ENCODE measurements at places on chromosomes 4 and X. TPM values are rescaled to one million over a fixed set of nuclear protein-coding genes. Genes with fewer than 3 reads are reported as not detected.

DNA sequence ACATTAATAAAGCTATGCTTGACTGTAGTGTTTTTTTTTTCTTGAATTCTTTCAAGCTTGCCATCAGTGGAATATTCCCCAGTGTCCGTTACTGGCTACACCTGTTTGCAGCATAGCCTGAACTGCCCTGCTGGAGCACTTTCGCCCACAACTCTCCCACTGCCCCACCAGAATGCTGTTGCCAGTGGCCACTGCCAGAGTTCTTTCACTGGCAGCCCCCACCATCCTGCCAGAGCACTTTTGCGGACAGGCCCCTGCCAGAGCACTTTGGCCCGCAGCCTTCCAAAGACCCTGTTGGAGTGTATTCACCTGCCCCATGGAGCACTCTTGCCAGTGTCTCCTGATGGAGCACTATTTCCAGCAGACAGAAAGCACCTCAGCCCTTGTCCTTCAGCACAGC lies 452.3 kb upstream of the GRID2 start:
- DNase-seq: no peak

DNA sequence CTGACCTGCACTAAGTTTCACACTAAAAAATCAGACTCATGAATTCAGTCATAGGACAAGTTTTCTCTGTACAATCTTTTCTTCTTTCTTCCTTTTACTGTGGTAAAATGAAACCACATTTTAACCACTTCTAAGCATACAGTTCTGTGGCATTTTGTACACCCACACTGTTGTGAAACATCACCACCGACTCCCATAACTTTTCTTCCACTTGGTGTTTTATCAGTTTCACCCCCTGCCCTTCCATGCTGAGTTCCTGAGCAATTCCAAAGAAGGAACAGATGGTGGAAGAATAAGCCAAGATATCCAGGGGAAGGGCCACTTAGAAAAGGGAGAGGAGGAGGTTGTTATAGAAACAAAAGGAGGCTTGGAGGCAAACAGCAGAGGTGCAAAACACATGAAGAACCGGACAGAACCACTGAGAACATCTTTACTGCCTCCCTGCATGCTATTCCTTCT lies 22.6 kb downstream of the SLC25A4 start:
- peak; percentile 55 for DNase-seq

DNA sequence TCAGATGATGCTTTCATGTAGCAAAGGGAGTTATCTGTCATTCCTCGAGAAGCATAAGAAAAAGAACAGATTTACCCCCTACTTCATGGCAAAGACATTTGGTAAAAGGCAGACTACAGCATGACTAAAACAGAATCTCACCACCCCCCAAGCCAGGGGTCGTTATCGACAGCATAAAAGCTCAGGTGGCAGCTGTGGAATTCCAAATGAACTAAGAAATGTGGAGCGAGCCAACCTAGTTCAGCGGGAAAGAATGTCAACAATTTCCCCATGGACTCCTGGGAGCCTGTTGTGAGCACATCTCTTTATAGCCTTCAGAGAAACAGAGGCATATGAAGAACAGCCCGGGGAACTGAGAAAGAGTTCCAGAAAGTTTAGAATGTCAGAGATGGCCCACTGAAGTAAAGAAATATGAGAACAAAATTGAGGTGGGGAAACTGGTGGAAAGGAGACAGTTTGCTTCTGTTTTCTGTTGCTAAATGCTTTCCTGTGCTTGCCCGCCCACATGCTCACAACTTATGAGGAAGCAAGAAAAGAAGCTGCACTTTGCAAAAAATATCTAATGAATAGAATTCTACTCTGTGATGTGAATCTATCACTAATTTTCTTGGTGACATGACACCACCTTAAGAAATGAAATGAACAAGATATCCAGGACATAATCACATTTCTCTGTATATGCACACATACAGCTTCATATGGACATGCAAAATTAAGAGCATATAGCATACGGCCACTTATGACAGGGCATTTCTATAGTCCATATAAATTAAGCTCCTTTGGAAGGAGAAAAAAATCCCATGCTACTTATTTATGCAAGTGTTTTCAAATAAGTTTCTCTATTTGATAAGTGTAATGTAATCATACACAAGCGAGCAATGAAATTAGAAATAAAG lies 135.3 kb upstream of the MID1 start:
- no peak for DNase-seq

SLC6A14 gene
- polyA plus RNA-seq: not detected

- DNase-seq: no peak
Measured at GRCh38 chr4:98444371-98444770, 183.2 kb downstream of the RAP1GDS1 start.

DNA sequence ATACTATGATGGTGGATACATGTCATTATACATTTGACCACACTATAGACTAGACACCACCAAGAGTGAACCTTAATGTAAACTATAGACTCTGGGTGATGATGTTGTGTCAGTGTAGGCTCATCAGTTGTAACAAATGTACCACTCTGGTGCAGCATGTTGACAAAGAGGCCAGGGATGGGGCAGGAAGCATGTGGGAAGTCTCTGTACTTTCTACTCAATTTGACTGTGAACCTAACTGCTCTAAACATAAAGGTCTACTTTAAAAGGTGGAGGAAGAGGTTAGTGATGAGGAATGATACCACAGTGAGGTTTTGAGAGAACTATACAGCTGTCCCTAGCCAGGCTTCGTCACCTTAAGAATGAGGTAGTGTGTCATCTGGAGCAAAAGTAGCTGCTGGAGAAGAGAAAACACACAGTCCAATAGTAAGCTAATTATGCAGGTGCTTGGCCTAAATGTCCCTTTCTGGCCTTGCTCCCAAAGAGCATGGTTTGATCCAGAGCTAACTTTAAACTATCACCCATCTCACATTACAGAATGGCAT lies 38.4 kb downstream of the GRSF1 start:
- no peak for DNase-seq

TLR6 gene
- polyA plus RNA-seq: 0.27 TPM

DNA sequence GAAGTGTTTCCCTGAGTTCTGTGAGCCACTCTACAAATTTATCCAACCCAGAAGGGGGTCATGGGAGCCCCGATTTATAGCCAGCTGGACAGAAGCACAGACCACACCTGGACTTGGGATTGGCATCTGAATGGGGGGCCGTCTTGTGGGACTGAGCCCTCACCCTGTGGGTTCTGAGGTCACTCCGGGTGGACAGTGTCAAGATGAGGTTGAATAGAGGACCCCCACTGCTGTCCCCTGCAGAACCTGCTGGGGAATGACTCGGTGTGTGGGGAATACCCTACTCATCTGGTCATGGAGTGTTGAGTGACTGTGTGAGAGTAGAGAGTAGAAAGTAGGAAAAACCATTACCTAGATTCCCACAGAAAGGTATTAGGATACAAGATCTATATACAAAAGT lies 67.5 kb downstream of the ZFYVE28 start:
- no peak for DNase-seq

GRCh38 chr4:176979416-176979815 lies 186.7 kb upstream of the VEGFC start:
- no peak for DNase-seq

- no peak for DNase-seq
Measured at GRCh38 chr4:80990851-80991250, 39.7 kb upstream of the BMP3 start.

- DNase-seq: no peak
Measured at GRCh38 chrX:22163326-22163725, 109.4 kb upstream of the CBLL2 start.

GRCh38 chr4:165813606-165814005 lies 59.4 kb upstream of the TLL1 start:
- no peak for DNase-seq

DNA sequence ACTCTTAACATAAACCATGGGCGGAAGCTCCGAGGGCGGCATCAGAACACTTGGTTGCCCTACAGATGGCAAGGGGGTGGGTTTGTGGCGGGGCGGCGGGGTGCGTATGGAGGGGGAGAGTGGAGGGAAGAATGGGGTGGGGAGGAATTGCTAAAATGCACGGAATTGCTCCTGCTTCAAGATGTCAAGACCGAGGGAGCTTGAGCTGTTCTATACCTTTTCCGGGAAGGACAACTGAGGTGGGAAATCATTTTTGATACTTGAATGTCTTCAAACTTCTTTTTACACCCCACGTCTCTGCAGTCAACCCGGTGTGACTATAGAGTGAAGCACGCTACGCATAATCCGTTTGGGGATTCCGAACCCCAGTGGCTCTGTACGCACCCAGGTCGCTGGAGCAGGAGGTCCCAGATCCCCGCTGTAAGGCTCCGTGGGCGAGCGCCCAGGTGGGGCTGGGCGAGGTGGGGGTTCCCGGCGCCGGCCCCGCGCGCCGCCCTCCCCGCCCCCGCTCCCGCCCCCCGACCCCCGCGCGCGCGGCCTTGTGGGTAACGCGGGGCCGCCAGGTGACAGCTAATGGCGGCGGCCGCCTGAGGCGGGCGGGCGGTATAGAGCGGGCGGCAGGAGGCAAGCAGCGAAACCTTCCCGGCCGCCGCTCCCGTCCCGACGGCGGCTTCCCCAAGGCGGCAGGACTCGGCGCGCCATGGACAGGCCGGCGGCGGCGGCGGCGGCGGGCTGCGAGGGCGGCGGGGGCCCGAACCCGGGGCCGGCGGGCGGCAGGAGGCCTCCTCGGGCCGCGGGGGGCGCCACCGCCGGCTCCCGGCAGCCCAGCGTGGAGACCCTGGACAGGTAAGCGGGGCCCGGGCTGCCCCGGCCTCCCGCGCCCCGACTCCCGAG lies at the start of gene MTMR1:
MTMR1 (plus strand) TSS at position 566 of the 894 bp plus-strand sequence; CDS start at position 701, 135 bp downstream.
- DNase-seq: no peak

PPP2R2C gene
- polyA plus RNA-seq: not detected

DNA sequence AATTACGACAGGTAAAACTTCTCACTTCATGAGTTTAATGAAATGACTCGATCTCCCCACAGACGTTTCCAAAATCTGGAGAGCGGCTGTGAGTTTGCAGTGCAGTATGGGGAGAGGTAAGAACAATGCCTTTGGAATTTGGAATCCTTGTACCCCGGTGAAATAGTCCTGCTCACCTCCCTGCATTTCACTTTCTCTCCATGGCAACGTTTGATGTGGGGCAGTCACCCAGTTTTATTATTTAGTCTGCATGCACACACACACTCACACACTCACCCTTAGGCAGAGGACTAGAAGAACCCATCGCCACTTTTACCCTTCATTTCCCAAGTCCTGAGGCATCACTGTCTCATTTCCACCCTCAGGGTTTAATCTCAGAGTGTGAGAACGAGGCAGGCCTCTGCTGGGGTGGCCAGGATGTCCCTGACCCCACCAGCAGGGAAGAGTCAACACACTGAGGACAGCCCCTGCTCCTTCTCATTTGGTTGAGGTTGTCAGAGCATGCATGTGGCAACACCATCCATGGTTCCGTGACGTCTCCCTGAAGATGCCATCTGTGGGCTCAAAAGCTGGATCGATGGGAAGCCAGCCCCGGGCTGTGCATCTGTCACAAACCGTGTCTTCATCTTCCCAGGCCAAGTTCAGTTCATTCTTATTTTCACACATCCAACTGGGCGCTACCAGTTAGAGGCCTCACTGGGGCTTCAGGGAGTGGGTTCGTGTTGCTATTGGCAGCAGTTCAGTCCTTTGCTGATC lies 119.8 kb upstream of the TRIM2 start:
- DNase-seq: no peak

MAGEA8 gene
- polyA plus RNA-seq: not detected

- no peak for DNase-seq
Measured at GRCh38 chr4:65089666-65090065, 580.6 kb downstream of the EPHA5 start.

USP17L29 gene
- not detected for polyA plus RNA-seq

DNA sequence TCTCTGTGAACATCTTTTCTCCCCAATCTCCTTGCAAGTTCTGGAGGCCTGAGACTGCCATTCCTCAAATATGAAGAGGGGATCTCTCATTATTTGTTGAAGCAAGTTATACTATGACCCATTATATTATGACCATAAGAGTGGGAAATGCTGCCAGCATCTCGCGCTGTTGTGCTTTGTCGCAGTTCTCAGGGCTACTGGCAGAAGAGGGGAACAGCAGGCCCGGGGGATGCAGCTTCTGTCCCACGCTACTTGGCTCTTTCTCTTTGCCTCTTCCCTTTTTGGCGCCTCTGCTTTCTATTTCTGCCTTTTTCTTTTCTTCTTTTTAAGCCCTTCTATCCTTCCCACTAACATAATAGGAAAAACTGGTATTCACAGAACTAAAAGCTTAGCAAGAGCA lies 64.2 kb downstream of the GEMIN8 start:
- no peak for DNase-seq

DKK2 gene
- polyA plus RNA-seq: 0.25 TPM

- no peak for DNase-seq
Measured at GRCh38 chr4:110359076-110359475, 116.9 kb upstream of the ENPEP start.

- DNase-seq: no peak
Measured at GRCh38 chr4:94856030-94856429, 98.3 kb downstream of the BMPR1B start.

EREG gene
- 0.48 TPM for polyA plus RNA-seq

DNA sequence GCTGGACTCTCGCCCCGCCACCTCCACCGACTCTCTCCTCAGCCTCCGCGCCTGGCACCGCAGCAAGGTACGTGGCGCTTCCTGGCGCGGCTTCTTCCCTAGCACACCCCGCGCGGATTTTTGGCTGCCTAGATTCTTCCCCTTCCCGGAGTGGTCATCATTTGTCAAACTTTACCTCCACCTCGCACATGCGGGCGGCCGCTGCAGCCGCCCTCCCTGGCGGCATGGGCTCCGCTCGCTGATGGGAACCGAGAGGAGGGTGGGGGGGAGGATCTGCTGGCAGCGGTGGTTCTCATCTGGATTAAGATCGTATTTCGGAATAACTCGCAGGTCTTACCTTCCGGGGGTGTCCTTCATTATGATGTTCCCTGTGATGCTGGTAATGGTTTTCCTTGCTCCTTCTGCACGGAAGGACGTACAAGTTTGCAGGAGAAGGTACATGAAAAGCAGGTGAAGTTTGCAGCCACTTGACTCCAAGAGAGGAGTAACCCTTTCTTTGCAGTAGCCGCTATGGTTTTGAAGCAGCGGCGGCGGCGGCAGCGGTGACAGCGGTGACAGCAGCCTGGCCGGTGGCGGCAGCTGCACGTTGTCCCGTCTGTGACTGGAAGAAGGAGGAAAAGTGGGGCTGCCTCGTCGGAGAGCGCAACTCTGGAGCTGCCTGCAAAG lies 2183.9 kb upstream of the TENM3 start:
- no peak for DNase-seq

WAS gene
- polyA plus RNA-seq: 0.12 TPM

DNA sequence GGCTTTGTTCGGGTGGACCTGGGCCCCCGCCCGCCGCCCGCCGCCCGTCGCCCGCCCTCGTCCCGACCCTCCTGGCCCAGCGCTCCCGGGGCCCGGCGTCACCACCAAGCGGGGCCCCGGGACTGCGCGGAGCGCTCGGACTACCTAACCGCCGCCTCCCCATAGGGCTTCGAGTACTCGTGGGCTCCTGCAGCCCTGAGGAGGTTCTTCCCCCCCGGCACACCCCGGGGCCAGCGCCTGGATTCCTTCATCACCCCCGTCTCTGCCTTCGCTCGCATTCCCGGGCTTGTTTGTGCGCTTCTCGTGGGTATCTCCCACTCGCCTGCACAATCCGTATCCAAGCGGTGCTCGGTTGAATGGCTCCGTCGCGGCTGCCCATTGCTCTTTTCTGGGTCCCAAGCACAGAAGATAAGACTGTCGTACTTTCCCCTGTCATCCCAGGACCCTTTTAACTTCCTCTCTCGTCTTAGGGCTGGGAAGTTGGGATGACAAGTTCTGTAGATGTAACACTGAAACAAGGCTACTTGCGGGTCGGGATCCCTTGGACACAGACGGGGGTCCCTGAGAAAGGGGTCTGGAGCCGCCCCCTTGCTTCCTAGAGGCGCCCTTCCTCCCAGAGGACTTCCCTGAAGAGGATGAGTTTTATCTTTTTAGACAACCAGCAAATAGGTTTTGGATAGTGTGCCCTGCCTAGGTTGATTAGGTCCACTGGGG lies 565 bp downstream of the MOB1B start:
- no peak for DNase-seq

NHSL2 gene
- polyA plus RNA-seq: 7.9 TPM

- no peak for DNase-seq
Measured at GRCh38 chrX:39813631-39814277, 284.0 kb downstream of the BCOR start.
